Cerebellar nuclear complex (tissue), 1 donor: ENCODE measurements at places on chromosomes 7 and 10.

DNA sequence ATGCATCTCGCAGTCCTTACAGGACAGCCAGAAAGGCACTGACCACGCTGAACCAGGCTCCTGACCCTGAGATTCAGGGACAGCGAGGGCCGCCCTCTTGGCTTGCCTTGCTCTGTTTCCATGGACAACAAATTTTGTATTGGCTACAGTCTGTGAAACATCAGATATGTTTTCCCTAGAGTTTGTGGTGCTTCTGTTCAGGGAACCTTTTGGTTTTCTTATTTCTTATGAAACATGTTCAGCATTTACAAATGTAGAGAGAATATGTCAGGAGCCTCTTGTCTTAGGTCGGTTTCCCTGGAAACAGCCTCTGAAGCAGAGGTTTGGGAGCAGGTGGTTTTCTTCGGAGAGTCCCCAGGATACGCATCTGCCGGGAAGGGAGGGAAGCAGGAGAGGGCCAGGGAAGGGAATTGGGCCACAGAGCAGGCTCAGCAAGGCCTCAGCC lies 260.1 kb downstream of the CCDC3 start:
- DNase-seq, result no peak

DNA sequence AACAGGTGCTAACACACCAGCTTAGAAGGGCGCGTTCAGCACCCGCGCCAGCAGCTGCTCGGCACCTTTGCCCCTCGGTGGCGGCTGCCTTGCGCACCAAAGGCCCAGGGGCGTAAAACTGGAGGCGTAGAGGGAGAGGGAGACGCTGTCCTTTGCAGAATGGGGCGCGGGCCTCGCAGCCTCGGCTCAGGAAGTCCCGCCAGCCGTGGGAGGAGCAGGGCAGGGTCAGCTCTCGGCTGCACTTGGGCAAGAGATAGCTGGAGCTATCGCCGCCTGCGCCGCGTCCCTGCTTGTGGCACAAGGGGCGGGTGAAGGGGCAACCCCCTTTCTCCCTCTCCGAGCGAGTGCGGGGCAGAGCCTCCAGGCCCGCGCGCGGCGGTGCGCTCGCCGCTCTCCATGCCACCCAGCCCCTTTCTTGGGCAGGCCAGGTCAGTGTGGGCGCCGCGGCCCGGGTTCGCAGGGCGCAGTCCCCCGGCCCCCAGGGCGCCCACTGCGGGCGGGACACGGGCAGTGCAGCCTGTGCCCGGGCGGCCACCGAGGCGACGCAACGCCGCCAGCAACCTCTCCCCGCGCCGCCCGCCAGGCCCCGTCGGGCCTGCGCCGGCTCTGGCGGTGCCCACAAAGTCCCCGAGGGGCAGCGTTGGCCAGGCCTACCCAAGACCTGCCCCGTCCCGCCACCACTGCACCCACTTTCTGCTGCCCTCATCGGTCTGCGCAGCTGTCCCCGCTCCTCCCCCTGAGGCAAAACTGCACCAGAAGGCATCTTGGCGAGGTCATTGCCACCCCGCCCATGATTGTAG lies 4.1 kb downstream of the NEUROD6 start:
- no peak for DNase-seq

- DNase-seq, result no peak
Observed at GRCh38 chr10:31920538-31920937, 8.1 kb downstream of the ARHGAP12 start.

DNA sequence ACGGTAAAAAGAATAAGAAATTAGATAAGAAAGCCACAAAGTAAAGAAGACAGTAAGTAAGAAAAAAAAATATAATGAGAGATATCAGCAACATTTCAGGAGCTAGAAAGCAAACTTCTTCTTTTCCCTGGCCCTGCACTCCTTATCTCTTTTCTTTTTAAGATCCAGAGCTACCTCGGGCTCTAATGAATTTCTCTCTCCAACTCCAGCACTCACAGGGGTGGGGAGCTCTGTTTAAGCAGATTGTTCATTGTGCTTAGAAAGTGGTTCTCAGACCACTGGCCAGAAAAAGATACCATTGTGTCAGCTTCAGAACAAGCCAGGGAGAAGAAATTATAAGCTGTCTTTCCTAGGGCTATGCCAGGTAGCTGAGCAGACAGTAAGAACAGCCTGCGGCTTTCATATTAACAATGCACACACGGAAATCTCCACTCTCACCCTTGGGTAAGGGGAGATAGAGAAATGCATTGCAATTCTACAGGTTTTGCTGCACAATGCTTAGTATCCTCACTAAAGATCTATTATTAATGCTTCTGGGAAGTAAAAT lies 19.3 kb downstream of the OR2F1 start:
- no peak for DNase-seq

- no peak for DNase-seq
Observed at GRCh38 chr7:134900166-134900982, 85.9 kb upstream of the AGBL3 start.

DNA sequence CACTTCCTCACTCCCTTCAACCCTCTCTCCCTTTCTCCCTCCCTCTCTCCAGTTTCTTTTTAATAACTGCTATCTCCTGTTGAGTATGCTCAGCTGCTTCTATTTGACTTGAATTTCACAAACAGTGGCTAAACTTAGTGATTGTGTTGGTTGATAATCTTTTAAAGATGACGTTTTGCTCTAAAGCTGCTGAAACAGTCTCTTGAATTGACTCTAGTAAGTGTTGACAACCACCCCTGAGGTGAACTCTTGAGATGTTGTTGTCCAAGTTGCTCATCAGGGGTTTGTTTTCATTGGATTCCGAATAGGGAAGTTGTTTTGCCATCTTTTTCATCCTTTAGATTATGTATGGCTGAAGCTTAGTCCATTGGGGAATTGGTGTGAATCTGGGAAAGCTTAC lies 176.2 kb downstream of the TWIST1 start:
- DNase-seq, result no peak

GRCh38 chr7:142560166-142560565 lies 189.1 kb upstream of the PRSS1 start:
- DNase-seq, result no peak

- no peak for DNase-seq
Observed at GRCh38 chr10:7525314-7526016, 114.6 kb upstream of the SFMBT2 start.

DNA sequence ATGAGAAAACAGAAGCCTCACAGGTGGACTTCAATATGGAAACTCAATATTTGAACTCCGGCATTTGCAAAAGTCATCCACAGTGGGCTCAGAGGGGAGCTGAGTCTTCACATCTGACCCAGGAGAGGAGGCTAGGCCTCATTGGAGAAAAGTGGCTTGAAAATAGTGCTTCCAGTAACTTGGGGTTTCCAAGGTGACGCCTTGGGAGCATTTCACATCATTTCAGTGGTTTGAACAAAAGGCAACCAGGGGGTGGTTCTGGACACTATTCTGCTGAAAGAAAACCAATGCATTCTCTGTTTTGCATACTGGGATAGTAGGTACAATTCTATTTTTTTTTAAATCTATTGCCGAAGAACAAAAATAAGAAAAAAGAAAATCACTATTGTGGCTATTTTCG lies 599.2 kb upstream of the POM121L12 start:
- DNase-seq, result no peak

DNA sequence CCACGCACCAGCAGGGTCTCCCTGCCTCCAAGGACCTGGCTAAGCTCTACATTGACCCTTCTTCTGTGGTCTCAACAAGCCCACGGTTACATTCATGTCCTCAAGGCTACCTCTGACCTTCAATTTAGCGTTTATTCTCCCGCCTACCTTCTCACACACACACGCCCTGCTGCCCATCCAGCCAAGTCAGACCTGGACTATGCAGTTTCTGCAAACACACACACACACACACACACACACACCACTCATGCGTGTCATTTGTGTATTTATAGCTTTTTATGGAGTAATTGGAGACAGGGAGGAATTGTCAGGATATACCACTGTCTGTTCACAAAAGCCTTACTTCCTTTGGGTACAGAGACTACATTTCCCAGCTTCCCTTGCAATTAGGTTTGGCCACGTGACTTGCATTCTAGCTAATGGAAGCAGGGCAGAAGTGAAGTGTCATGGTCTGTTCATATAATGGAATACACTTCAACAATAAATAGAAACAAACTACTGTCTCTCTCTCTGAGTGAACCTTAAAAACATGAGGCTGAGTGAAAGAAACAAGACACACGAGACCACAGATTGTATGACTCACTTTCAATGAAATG lies 53.8 kb upstream of the CPXM2 start:
- DNase-seq, result no peak

GRCh38 chr7:12553416-12553815 lies 17.1 kb upstream of the SCIN start:
- DNase-seq, result no peak

DNA sequence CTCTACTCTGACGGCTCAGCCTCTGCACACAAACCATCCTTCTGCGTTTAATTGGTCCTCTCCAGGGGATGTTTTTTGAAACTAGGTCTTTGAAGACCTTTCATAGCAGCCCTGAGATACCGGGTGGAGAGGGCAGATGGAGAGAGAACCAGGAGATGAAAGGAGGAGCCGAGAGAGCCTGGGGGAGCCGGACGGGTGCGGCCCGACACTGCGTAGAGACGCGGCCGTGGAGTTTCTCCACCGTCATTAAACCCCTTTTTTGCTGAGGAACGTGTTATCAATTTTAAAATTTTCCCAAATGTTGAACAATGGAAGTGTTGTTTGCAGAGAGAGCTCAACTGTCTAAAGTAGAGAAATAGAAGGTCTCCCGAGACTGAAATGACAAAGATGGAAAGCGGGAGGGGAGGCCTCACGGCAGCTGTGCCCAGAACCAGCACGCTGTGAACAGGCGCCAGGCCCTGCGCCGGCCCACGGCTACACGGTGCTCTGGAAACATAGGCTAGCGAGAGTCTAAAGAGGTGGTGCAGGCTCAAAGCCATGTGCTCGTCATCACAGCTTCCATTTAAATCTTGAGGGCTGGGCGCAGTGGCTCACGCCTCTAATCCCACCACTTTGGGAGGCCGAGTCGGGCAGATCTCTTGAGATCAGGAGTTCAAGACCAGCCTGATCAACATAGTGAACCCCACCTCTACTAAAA lies 307.0 kb downstream of the PTPRN2 start:
- DNase-seq, result no peak

- DNase-seq, result no peak
Observed at GRCh38 chr7:13990319-13990983, 985 bp upstream of the ETV1 start.

DNA sequence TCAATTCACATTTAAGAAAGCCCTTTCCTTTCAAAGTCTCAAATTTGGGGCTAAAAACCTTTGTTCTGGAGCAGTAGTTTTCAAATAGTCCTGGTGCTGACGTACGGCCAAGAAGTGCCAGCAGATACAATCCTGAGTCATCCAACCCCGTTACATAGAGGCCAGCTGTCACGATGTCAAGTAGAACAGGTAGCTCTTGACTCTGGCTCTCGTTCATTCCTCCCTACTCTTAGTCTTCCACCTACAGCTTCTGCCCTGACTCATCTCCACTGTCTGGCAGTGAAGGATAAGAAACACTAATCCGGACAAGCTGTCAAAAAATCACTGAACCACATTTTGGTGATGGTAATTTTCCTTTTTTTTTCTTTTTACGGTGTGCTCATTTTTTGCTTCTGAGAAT lies 132.4 kb upstream of the PTN start:
- no peak for DNase-seq

GRCh38 chr10:43253461-43254198 lies 13.2 kb downstream of the RASGEF1A start:
- DNase-seq, result no peak

- no peak for DNase-seq
Observed at GRCh38 chr10:129333706-129334105, 133.3 kb upstream of the MGMT start.

- DNase-seq, result no peak
Observed at GRCh38 chr10:48404646-48405045, 98.2 kb downstream of the MAPK8 start.

- DNase-seq, result no peak
Observed at GRCh38 chr7:25765110-25765655, 386.8 kb upstream of the NFE2L3 start.

- DNase-seq, result no peak
Observed at GRCh38 chr10:13994932-13995331, 335.8 kb downstream of the FRMD4A start.

GRCh38 chr10:29976134-29976533 lies 83.3 kb downstream of the JCAD start:
- no peak for DNase-seq

DNA sequence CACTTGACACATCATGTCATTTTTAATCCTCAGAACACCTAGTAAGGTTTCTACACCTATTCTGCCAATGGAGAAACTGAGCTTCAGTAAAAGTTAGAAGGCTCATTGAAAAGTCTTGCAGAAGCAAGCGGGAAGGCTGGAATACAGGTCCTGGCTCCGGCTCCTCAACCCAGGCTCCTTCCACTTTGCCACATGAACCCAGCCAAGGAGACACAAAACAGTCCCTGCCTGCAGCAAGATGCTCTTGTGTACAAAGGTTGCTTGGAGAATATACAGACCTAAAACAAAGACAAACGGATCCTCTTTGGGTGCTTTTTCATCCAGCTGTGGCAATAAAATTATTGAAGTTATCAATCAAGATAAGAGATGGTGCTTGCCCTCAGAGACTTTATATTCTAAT lies 106.8 kb downstream of the SORBS1 start:
- DNase-seq, result no peak

GRCh38 chr10:33277135-33277536 lies 57.3 kb downstream of the NRP1 start:
- DNase-seq, result no peak

DNA sequence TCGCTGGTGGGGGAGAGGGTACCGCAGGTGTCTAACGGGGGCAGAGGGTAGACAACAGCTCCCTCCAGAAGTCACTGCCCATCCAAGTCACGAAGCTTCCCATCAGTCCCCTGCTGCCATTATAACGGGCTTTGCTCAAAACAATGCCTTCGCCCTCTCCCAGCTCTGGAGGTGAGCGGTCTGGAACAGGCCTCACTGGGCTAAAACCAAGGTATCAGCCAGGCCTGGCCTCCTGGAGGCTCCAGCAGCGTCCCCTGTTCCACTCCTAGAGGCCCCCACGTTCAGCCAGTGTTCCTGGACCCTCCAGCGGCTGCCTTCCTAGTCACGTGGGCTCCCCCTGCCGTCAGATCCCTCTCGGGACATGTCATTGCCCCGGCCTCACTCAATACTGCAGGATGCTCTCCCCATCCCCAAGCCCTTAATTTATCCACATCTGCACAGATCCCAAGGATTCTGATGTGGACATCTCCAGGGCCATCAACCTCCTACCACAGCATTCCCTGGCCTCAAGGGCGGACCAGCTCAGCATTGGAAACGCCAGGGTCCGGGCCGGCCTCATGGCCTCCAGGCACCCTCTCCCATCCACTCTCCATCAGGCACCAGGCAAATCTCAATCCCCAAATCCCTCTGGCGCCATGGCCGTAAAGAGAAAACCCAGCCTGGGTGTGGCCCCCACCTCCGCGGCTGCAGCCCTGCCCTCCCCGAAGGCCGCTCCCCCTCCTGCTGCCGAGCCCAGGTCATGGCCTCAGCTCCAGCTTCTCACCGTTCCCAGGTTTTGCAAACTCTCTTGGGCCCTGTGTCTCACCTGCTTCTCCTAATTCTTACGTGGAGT lies 104.1 kb upstream of the FAM20C start:
- DNase-seq, result no peak
